ENCODE measurements at places on chromosomes 7 and 10.

GRCh38 chr7:134060874-134061273 lies 66.3 kb upstream of the LRGUK start:
- DNase-seq: no peak

DNA sequence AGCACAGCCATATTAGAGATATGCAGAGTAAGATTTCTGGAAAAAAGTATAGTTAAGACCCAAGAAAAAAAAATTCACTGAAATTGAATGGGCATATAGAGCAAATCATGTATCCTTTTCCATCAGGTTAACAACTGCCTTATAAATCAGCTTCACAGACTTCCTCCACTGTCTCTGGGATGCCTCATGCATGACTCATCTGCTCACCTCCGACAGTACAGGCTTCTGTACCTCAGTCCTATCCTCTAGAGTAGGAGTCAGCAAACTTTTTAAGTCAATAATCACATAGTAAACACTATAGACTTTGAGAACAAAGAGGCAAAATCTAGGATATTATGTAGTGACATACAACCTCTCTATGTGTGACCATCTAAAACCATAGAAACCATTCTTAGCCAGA lies 211.6 kb upstream of the SP8 start:
- no peak for DNase-seq

GRCh38 chr10:77586719-77587415 lies 50.7 kb downstream of the KCNMA1 start:
- DNase-seq: no peak

DNA sequence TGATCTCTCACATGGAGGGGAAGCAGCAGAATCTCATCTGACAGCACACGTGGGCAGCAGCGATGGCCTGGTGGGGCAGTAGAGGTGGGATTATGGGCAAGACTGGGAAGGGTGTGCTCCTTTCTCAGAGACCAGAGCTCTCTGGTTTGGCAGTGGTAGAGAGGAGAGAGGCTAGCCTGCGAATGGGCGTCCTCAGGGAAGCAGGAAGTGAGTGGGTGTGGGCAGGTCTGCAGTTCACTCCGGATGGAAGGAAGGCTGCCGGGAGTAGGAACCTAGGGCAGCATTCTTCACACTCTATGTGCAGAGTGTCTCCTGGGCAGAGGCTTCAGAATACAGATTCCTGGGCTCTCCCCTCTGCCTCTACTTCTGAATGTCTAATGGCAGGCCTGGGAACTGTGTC lies 162.8 kb upstream of the BMPER start:
- DNase-seq: no peak

GRCh38 chr7:17031906-17032551 lies 150.2 kb upstream of the AGR3 start:
- no peak for DNase-seq

DNA sequence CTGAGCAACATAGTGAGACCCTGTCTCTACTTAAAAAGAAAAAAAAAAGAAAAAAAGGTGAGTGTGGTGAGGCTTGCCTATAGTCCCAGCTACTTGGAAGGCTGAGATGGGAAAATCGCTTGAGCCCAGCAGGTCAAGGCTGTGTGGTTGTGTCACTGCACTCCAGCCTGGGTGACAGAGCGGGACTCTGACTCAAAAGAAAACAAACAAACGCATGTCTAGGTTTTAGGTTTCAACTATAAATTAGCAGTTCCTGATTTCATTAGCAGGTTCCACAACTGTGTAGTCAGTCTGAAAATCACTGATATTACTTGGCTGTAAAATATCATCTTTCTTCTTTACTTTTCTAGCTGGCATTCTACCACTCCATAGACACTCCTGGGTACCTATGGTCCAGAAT lies 155.7 kb upstream of the HGF start:
- DNase-seq: peak; percentile 19

- DNase-seq: no peak
These were observed 55.7 kb upstream of the ZRANB1 start for GRCh38 chr10:124886195-124886594.

DNA sequence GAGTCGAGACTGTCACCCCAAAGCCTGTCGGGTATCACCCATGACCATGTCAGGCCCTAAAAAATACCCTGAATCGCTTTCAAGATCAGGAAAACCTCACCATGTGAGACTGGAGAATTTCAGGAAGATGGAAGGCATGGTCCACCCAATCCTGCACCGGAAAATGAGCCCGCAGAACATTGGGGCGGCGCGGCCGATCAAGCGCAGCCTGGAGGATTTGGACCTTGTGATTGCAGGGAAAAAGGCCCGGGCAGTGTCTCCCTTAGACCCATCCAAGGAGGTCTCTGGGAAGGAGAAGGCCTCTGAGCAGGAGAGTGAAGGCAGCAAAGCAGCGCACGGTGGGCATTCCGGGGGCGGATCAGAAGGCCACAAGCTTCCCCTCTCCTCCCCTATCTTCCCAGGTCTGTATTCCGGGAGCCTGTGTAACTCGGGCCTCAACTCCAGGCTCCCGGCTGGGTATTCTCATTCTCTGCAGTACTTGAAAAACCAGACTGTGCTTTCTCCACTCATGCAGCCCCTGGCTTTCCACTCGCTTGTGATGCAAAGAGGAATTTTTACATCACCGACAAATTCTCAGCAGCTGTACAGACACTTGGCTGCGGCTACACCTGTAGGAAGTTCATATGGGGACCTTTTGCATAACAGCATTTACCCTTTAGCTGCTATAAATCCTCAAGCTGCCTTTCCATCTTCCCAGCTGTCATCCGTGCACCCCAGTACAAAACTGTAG lies 176.2 kb downstream of the RTKN2 start:
- DNase-seq: no peak

- no peak for DNase-seq
These were observed 134.7 kb upstream of the GALNT17 start for GRCh38 chr7:70997261-70997660.

- peak; percentile 59 for DNase-seq
These were observed 5.2 kb downstream of the EBF3 start for GRCh38 chr10:129958629-129959543.

DNA sequence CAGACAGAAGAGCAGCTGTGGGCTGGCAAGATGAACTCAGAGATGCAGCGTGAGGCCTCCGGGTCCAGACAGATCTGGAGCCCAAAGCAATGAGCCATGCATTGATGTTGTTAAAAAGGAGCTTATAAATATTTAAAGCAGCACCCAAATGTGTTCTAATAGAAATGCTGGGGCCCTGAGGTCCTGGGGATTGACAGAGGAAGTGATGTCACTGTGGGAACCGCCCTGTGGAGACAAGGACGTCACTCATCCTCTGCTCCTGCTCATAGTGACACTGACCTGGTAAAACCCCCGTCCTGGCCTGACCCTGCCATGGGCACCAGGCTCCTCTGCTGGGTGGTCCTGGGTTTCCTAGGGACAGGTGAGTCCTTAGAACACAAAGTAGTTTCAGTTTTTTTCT lies 197.0 kb upstream of the PRSS58 start:
- no peak for DNase-seq

DNA sequence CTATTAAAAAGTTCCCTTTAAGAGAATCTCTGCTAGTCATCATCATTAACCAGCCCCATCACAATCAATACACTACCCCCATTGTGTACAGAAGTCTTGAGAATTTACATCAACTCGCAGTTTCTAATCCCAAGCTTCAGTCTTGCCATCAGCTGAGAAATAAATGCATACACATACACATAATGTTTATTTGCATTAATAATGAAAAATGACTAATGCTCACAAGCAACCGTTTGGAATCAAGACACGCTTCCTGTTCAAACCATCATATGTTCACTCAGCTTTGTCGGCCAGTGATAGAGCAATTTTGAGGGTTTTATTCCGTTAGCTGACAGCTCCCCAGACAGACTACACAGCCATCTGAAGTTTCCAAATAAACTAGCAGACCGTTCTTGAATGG lies 287.1 kb downstream of the SFMBT2 start:
- DNase-seq: no peak

DNA sequence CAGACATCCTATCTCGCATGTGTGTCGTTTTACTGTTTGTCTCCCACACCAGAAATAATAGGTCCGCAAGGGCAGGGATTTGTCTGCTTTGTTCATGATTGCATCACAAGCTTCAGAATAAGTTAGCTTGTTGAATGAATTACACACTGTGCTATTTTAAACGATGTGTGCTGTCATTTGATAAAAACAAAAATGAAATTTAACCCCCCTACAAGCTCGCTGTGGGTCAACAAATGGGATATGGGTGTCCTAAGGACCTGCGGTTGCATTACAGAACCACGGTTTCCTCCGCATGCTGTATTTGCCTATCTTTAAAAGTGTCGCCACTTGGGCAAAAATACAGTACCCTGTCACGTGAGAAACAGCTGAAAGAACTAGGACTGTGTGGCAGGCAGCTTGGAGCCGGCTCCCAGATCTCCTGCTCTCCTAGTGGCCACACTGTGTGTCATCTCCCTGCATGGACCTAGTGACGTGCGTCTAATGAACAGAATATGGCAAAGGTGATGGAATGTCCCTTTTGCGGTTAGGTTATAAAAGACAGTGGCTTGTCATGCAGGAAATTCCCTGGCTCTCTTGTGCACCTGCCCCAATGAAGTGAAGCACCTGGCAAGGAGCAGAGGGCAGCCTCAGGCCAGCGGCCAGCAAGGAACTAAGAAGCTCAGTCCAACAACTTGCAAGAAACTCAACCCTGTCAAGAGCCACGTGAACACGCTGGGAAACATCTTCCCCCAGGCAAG lies 32.9 kb upstream of the CRYGN start:
- no peak for DNase-seq

GRCh38 chr10:84237199-84238051 lies 3.9 kb downstream of the LRIT1 start:
- DNase-seq: peak; percentile 50

- DNase-seq: no peak
These were observed 351.4 kb downstream of the GLRX3 start for GRCh38 chr10:130487566-130487965.

GRCh38 chr7:47580811-47581331 lies 1.0 kb downstream of the TNS3 start:
- peak; percentile 31 for DNase-seq

GRCh38 chr10:14674376-14675050 lies 100.2 kb downstream of the FAM107B start:
- DNase-seq: no peak

- no peak for DNase-seq
These were observed 4.8 kb upstream of the REPIN1 start for GRCh38 chr7:150363872-150364271.

- no peak for DNase-seq
These were observed 6.0 kb downstream of the LRRC17 start for GRCh38 chr7:102918845-102919244.

GRCh38 chr7:142487124-142487523 lies 229.3 kb upstream of the PRSS58 start:
- no peak for DNase-seq

GRCh38 chr10:3126249-3126648 lies 46.3 kb downstream of the PITRM1 start:
- DNase-seq: no peak

DNA sequence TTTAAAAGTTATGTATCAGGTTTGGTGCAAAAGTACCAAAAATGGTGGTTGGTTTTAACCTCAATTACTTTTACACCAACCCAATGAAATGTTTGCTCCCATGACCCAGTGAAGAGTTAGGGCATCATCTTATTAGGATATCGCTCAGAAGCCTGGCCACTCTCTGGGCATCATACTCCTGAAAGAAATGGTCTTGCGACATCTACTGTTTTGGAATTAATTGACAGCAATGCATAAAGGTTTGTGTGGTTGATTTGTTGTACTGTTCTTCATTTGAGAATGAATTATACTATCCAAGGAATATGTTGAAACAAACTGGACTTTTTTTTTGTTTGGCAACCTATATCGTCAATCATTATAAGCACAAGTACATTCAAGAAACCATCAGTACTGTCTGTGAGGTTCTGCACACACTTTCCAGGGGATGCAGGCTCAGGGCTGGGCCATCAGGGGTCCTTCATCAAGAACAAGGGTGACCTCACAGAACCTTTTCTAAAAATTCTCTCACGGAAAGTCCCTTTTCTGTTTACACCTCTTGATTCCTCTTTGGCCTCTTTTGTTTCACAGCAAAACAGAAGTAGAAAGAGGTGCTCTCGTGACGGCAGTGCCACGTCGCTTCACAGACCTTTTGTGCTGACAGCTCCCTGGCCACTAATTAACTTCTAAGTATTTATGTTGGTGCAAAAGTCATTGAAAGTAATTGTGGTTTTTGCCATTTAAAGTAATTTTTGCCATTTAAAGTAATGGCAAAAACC lies 117.2 kb upstream of the KLF6 start:
- no peak for DNase-seq

DNA sequence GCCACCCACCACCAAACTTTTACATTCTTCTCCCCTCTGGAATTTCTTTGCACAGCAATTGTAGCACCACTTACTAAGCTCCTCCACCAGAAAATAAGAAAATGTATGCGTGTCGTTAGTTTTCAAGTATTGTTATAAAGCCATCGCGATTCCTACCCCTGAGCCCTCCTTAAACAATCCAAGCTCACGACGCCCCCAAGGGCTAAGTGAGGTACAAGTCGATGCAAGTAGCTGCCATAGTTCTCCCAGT lies 1.3 kb downstream of the FRAT2 start:
- no peak for DNase-seq

DNA sequence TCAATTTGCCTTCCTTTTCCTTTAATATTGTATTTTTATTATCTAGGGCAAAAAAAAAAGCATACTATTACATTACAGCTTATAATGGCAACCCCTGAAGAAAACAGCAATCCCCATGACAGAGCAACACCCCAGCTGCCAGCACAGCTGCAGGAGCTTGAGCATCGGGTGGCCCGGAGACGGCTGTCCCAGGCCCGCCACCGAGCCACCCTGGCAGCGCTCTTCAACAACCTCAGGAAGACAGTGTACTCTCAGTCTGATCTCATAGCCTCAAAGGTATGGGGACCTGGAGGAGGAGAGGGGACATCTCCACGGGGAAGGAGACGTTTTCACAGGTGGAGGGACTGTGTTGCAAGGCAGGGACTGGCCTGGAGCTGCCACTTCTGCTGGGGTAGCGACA lies 6.8 kb downstream of the STRA8 start:
- DNase-seq: no peak

DNA sequence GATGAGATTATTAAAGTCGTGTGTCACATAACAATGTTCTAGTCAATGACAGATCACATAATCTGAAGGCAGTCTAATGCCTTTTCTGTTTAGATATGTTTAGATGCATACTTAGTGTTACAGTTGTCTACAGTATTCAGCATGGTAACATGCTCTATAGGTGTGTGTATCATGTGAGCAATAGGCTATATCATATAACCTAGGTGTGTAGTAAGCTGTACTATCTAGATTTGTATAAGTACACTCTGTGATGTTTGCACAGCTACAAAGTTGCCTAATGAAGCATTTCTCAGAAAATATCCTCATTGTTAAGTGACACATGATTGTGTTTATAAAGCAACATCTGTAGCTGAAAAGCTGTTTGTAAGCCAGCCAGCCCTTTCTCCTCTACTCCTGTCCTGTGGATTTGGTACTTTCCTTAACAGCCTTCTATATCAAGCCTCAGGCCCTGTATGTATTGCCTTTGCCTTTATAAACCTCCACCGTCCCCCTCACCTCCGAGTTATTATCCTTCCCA lies 6.3 kb downstream of the HECTD2 start:
- no peak for DNase-seq

- DNase-seq: no peak
These were observed 64.8 kb downstream of the ZNRF2 start for GRCh38 chr7:30349170-30349569.

Measured in nephron progenitor cell (in vitro differentiated cells).